ENCODE measurements at places on chromosomes 5 and 9.

DNA sequence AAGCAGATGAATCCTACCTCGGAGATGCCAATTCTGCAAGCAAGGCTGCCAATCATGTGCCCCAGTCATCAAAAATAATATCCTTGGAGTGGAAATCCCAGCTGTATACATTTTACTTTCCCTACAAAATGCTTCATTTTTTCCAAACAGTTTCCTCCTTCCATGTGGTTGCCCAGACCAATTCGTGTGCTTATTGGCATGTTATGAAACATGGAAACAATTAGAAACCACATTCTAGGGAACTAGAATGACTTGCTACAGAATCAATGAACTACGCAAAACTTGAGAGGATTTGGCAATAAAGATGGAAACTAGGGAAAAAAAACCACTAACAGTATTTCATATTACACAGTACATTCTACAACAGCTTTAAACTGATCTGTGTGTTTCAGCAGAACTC lies 584.5 kb upstream of the DMAC1 start:
- no peak for DNase-seq

DNA sequence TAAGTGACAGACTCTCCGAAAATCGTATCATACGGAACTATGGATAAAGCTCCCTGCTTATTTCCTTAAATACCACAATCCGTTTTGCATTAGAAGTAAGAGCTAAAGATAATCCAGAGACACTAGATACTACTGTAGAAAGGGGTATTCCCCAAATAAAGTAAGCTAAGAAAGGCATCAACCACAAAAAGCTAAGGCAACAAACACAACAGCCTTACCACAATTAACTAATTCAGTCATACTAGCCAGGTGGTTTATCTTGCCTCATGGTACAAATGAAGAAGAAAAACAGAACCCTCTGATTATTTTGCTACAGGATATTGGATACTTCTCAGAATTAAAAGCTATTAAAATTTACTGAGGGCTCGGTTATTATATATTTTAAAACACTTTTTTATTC lies 14.1 kb downstream of the ERP44 start:
- DNase-seq = no peak

GRCh38 chr5:178215280-178216002 lies 11.1 kb downstream of the HNRNPAB start:
- DNase-seq = no peak

GRCh38 chr5:86824637-86825036 lies 206.9 kb downstream of the COX7C start:
- DNase-seq = no peak

DNA sequence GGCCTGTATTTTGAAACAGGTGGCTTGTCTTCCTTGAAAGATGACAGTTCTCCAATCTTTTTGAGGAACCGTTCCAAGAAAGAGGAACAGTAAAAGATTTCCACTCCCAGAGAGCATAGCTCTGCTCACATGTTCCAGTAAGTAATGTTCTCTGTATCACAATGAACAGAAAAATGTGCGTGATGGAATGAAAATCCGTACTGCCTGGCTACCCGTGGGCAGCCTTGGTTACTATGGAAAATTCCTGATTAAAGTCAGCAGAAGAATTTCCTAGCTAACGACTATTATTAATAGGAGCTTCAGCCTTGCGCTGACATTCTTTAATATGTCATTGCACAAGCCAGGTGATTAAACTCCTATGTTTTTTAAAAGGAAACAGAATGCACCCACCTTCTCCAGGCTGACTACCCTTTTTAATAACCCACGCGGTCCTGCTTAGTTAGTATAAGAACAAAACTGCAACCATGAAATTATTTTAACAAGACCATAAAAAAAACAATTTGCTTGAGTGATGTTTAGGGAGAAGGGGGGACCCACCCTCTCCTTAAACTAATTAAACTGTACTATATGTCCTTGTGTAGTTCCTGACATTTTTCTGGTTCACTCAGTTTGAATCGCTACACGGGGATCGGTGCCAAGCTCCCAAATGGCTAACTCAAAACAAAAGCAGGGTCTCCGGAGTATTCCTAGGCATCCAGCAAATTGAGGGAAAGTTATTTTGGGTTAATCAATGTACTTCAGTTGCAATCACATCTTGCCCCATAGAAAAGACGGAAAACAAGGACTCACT lies 54.8 kb upstream of the CPEB4 start:
- DNase-seq = no peak

DNA sequence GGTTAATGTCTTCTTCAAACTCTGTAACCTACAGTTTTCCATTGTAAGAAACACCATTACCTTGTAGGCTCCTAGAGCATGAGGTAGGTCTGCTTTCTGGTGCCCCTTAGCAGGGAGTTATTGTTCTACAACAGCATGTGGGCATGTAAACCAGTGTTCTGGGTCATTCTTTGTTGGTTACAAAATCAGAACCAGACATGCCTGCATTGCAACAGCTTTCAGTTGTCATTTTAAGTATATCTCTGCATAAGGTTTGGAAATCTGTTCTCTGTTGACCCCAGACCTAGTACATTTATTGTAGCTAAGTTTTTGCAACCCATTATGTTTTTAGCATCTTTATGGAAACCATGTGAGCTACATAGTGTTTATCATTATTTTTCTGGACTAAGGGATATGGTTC lies 10.9 kb downstream of the RGMB start:
- no peak for DNase-seq

DNA sequence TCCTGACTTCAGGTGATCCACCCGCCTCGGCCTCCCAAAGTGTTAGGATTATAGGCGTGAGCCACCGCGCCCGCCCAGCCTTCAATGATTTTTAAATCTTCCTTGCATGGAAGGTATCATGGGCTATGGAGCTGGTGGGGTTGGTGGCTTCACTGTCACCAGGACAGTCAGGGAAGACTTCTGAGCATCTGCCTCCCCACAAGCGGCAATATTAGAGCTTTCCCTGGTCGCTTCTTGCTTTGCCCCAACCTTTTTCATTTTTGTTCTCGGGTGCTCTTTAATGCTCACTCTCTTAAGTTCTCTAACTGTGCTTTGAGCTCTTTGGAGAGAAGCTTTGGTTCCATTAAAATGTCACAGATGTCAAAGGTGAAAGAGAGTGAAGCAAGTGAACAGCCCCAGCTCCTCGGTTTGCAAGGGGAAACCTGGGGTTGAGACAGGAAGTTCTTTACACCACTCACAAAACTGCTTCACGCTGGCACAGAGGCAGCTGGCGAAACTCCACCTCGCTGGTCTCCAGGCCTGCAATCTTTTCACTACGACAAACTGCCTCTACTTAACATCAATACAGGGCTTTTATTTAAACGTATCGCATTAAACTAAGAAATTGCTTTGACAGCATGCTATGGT lies 142.5 kb upstream of the RETREG1 start:
- DNase-seq = peak; percentile 7

Data from activated CD4-positive, alpha-beta T cell treated with anti-CD3 and anti-CD28 coated beads, Interleukin-2, amount 50 U/mL, for 48 hours (primary cell).